ENCODE measurements at places on chromosomes 6 and 20. TPM values are rescaled to one million over a fixed set of nuclear protein-coding genes. Genes with fewer than 3 reads are reported as not detected.

SLC24A3 gene
- total RNA-seq: 1.1 TPM

NHLRC1 gene
- 2.9 TPM for total RNA-seq

LTA gene
- not detected for total RNA-seq

HCRTR2 gene
- not detected for total RNA-seq

THEMIS gene
- under 0.01 TPM for total RNA-seq
